Mammary microvascular endothelial cell (primary cell): ENCODE measurements at places on chromosomes 1 and 21. TPM values are rescaled to one million over a fixed set of nuclear protein-coding genes. Genes with fewer than 3 reads are reported as not detected.

The OR2L5 gene
- not detected in 2 replicates for total RNA-seq

The AGL gene
- 7.3 and 7.5 TPM in 2 replicates for total RNA-seq

The HCRTR1 gene
- total RNA-seq = 0.13 and 0.30 TPM in 2 replicates

The RAB42 gene
- total RNA-seq = 1.4 and 2.1 TPM in 2 replicates

The RAB3B gene
- total RNA-seq = 1.7 and 2.1 TPM in 2 replicates

The KRTAP11-1 gene
- total RNA-seq = not detected in 2 replicates

The GOLT1A gene
- total RNA-seq = not detected in 2 replicates

The RHD gene
- not detected in 2 replicates for total RNA-seq

The CD1C gene
- not detected in 2 replicates for total RNA-seq

The AGBL4 gene
- not detected in 2 replicates for total RNA-seq

The HTR6 gene
- total RNA-seq = not detected in 2 replicates

The AP4B1 gene
- total RNA-seq = 17.0 and 18.2 TPM in 2 replicates

The ST6GALNAC3 gene
- 28.4 and 42.7 TPM in 2 replicates for total RNA-seq

The AZIN2 gene
- total RNA-seq = 0.47 and 1.9 TPM in 2 replicates

The FAM167B gene
- total RNA-seq = 20.3 and 24.0 TPM in 2 replicates

The KRTAP12-2 gene
- total RNA-seq = not detected in 2 replicates

The CDCA8 gene
- 31.5 and 34.0 TPM in 2 replicates for total RNA-seq

The CHODL gene
- total RNA-seq = not detected in 2 replicates

The NVL gene
- 20.3 and 22.8 TPM in 2 replicates for total RNA-seq

The OR14K1 gene
- total RNA-seq = not detected in 2 replicates

The HFM1 gene
- total RNA-seq = 0.20 and 1.9 TPM in 2 replicates

The SLC30A10 gene
- not detected in 2 replicates for total RNA-seq

The CD1E gene
- total RNA-seq = not detected in 2 replicates

The AHCTF1 gene
- 17.7 and 17.9 TPM in 2 replicates for total RNA-seq

The PGLYRP4 gene
- total RNA-seq = not detected in 2 replicates

The PLA2G2C gene
- total RNA-seq = not detected in 2 replicates
